ENCODE measurements at places on chromosomes 11 and 22. TPM values are rescaled to one million over a fixed set of nuclear protein-coding genes. Genes with fewer than 3 reads are reported as not detected.

- no peak for DNase-seq
Measured at GRCh38 chr11:24705474-24705873, 208.6 kb downstream of the LUZP2 start.

Gene IL17REL
- total RNA-seq = not detected

DNA sequence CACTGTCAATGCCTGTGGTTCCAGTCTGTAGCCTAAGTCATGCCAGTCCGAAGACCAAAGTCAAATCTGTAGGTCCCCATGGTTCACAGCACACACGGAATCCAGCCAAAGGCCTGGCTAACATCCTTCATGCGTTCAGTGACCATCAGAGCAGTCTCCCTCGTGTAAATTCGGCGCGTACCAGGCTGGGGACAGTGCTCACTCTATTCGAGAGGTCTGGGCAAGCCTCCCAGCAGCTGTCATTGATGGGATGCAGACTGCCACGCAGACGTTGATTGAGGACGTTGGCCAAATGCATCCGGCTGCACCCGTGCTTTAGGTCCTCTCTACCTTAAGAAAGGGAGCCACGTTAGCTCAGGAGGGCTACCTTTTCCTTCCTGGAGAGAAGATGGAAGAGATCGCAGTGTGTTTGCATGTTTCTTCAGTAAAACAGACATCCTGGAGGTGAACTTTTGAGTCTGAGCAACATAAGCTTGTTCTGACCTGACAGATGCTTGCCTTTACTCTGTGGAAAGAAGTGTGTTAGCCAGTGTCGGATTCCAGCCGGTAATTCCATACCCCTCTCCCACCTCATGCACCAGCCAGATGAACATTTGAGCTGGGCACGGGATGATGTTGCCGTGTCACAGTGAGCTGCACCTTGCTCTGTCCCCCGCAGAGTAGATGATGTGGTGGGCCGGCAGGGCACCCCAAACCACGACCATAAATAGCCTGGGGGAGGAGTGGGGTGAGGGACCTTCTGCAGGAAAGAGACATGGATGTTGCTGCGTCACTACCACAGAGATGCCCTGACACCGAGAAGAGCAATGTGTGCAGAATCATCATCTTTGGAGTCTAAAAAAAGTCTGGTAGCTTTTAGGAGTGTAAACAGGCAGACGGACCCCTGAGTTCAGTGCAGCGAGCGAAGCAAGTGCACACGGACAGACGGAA is 12.2 kb downstream of the CTTN start:
- DNase-seq = no peak

GRCh38 chr11:119928047-119928446 is 199.0 kb upstream of the NECTIN1 start:
- DNase-seq = no peak

Gene PKNOX2
- not detected for total RNA-seq

DNA sequence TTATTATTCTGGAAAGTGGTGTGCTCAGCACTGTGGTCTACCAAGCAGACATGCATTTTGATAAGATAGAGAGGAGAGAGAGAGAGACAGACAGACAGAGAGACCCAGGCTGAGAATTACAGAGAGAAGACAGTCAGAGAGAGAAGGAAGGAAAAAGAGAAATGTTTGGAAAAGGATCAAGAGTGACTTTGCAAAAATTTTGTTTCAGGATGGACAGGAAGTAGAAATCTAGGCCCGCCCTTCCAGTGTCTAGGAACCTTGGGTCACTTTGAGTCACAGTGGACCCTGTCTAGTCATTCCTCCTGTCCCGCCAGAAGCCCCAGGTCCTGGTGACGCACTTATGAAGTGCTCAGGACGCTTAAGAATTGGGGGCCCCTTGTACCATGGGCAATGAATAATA is 166.7 kb downstream of the ST3GAL4 start:
- DNase-seq = no peak

GRCh38 chr22:36771356-36772063 is 4.4 kb downstream of the IFT27 start:
- no peak for DNase-seq

DNA sequence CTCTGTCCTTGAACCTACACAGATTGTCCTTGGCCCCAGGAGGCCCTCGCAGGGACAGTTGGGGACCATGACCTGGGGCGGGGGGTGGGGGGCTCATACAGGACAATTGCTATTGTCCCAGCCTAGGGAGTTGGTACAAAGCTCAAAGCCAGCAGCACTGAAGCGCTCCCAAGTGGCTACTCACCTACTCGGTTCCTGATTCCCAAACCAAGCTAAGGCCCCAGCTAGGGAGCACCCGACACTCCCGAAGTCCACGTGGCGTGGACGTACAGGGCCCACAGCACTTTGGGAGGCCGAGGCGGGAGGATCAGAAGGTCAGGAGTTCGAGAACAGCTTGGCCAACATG is 80.6 kb downstream of the CELSR1 start:
- no peak for DNase-seq

Gene ALKBH8
- 6.8 TPM for total RNA-seq

Measured in Calu3 (cell line).